ENCODE measurements at places on chromosomes 2 and 18.

- no peak for DNase-seq
Measured at GRCh38 chr18:34738175-34738894, 28.2 kb downstream of the DTNA start.

DNA sequence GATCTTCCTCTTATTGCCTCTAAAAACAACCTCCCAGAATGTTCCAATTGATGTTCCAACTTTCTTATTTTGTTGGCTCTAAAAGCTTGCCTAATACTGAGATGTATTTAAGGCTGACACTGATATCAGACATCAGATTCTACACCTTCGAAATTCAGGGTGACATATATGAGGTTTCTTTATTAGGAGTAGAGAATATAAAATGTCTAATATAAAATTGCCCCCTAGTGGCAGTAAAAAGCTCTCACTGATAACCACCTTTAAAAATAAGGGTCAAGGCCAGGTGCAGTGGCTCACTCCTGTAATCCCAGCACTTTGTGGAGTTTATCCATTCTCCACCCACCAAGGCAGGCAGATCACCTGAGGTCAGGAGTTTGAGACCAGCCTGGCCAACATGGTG lies 789.7 kb upstream of the SLC39A10 start:
- no peak for DNase-seq

DNA sequence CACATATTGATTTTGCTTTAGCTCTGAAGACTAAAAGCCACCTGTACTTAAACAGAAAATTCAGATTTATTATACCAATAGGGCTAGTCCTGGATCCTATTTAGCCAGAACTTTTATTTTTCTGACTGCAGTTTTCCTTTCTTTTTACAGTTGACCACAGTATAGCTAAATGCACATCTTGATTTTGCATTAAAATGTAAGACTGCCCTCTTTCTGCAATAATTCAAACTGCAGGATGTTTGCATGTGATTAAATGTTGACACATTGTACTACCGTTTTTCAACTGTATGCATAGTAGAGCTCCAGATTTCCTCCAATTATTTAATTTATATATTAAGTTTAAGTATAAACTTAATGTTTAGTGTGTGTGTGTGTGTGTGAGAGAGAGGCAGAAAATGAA lies 1262.9 kb downstream of the SUCLG1 start:
- no peak for DNase-seq

GRCh38 chr18:37586656-37587225 lies 21.1 kb upstream of the CELF4 start:
- DNase-seq = no peak

DNA sequence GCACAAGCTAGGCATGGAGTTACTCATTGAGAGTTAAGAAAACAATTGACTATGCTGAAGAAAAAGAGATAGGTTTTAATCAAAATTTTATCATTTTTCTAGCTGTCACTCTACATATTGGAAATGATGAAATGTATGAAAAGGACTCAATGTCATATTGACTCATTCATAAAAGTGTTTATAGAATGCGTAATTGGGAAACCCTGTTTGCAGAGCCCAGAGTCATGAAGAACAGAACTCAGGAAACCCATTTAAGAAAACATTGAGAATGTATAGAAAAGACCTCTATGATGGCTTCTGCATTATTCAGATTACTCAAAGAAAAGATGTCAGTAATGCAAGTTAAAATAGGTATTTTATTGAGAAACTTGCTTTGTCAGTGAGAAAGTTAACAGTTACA lies 36.4 kb downstream of the SCRN3 start:
- DNase-seq = no peak

DNA sequence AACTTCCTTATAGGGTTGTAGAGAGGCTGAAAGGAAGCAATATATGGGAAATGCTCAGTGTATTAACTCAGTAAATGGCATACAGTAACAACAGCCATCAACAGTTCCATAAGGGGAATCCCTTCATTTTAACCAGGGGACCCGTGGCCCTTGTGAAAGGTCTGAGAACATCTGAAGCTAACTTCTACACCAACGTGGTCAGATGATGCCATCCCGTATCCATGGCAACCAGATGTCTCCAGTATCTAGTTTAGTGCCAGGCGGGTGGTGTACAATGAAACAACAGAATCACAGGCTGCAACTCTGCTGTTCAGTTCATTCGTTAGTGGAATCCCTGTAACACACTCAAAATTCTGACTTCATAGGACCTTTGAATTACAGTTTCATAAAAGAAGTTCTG lies 162.3 kb downstream of the TGIF1 start:
- DNase-seq = no peak

- DNase-seq = no peak
Measured at GRCh38 chr18:75828379-75828778, 400.9 kb upstream of the SMIM21 start.

DNA sequence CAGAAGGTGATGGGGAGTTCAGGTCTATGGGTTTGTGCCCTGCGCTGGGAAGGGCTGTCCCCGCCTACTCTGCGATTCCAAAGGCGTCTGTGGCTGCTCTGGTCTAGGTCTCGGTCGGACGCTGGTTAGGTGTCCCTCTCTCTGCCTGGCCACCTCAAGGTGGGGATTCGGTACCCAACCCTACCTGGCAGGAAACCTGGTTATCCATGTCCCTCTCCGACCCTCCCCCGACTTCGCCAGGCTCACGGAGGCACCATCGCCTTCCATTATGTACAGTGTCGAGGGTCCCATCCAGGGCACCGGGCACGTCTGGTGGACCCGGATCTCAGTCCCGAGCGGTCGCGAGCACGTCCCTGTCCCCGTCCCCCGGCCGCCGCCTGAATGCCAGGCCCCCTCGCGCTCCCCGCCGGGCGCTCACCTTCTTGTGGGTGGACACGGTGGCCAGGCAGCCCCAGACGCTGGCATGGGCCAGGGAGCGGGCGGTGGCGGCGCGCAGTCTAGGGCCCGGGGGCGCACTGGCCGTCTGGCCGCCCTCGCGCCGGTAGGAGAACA lies 628 bp downstream of the CREG2 start:
- no peak for DNase-seq

DNA sequence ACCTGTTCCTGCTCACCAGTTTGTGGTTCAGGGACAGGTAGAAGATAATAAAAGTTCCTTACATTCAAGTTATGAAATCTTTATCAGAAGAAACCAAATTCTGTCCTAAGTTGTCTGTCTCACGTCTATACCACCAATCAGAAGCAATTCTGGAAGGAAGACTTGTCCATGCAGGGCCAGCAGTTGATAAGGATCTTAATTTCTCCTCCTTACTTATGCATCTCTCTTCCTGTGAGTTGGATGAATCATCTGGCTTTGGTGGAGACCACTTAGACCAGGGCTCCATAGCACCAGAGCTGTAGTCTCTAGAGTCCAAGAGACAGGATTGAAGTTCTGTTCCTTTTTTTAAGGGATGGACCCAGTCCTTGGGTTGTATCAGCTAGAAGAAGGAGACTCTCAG lies 106.5 kb downstream of the APOB start:
- DNase-seq = no peak

DNA sequence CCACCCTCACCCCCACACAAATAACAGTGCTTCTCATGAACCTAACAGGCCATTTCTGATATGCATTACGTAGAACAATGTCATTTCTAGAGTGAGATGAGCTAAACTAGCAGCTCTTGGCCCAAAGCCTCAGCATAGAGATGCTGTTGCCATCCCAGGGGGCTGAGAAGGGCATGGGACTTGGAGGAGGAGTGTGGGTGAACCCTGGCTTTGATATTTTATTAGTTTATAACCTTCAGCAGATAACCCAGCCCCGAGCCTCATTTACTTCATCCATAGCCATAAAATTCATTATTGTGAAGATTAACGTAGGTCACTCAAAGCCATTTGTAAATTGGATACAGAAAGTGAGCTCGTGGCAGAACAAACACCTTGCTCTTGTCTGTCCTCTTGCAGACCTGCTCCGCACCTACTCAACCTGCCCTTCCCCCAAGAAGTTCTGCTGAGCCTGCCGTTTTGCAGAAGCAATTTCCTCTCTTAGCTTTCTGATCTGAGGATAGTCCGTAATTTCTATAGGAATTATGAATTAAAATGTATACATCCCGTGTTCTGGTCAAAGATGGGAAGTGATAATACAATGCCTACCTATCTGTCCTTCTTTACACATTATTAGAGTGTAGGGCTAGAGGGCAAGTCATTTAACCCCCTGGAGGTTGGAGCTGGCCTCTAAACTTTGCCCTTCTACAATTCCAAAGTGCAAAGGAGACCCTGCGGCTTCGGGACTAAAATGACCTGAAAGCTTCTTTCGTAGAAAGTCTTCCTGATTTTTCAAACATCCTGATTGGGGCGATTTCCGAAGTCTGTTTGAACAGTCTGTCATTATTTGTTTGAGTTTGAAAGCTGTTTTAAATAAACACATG lies 187.4 kb downstream of the BCL2 start:
- no peak for DNase-seq

GRCh38 chr2:212677466-212677865 lies 138.9 kb upstream of the ERBB4 start:
- DNase-seq = no peak

- DNase-seq = no peak
Measured at GRCh38 chr18:1026930-1027329, 122.3 kb downstream of the ADCYAP1 start.

DNA sequence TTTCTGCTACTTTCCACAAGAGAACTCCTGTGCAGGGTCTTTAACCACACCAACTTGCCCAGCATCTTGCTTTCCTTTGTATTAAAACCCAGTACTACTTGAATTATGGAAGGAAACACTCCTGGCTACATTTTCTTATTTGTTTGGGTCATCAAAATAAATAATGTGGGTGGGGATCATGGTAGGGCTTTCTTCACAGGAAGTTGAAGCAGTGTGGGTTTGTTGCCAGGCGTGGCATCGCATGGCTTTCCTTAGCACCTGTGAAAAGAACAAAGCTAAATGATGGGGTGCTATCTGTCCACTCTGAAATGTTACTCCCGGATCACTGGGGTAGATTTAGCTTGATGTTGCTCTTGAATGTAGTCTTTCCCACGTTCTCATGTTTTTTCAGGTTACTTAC lies 18.7 kb downstream of the ARHGAP25 start:
- DNase-seq = no peak

GRCh38 chr2:118225666-118226065 lies 137.4 kb downstream of the INSIG2 start:
- DNase-seq = no peak

DNA sequence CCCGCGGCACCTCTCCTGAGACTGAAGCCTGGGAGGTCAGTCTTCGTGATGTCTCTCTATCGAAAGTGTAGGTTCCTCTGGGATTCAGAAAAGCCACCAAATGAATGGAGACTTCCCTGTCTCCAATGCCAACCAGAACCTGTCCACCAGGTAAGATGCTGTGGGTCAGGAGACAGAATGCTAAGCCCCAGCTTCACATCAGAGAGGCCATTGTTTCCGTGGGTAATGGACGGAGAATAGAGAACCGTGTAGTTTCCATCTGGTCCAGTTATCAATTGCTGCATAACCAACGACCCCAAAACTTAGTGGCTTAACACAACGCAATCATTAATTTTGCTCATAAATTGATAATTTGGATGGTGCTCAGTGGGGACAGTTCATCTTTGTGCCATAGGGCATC lies 93.5 kb downstream of the DDX1 start:
- DNase-seq = no peak

GRCh38 chr18:26719896-26720295 lies 145.6 kb downstream of the AQP4 start:
- no peak for DNase-seq

GRCh38 chr18:79945118-79946042 lies 6.1 kb downstream of the SLC66A2 start:
- DNase-seq = no peak

- no peak for DNase-seq
Measured at GRCh38 chr2:223114170-223114569, 62.2 kb downstream of the KCNE4 start.

DNA sequence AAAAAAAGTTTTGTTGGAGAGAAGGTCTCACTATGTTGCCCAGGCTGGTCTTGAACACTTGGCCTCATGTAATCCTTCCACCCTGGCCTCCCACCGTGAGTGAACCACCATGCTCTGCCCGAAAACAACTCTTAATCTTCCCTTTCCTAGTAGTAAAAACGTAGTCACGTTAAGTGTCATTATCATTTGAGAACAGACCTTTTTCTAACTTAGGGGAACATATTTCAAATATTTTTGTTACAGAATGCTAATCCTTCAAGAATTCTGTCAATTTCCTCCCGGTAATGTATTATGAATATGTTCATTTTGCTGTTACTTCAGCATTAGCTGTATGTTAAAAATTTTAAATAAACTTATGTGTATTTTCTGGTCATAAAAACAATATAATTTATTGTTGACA lies 49.7 kb downstream of the MTA3 start:
- DNase-seq = no peak
